ENCODE measurements at places on chromosomes 1 and 21. TPM values are rescaled to one million over a fixed set of nuclear protein-coding genes. Genes with fewer than 3 reads are reported as not detected.

DNA sequence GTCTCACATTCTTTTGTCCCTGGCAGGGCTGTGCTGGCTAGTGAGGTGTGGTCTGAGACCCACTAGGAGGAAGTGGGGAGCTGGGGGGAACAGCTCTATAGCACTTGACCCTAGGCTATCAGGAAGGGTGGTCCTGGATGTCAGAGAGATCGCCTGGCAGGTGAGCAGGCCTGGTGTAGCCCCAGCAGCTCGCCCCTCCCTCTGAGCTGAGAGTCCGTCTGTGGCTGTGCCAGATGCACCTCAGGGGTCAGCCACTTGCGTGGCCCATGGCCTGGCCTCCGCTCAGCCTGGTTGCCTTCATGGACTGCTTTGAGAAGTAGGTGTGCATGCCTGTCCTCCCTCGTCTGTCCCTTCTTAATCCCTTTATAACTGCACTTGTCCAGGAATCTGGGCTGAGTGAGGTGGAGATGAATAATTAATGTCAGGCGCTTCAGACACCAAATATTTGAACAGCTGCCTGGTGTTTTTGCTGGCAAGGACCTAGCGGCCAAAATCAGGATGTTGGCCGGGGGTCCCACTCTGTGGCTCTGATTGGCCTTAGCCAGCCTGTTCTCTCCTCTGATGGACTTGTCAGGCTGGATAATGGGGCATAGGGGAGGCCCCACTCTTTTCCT lies 30.5 kb downstream of the TMEM53 start:
- DNase-seq, result peak; percentile 79

- DNase-seq, result no peak
These were observed 464.9 kb downstream of the CAMTA1 start for GRCh38 chr1:7250176-7250575.

DNA sequence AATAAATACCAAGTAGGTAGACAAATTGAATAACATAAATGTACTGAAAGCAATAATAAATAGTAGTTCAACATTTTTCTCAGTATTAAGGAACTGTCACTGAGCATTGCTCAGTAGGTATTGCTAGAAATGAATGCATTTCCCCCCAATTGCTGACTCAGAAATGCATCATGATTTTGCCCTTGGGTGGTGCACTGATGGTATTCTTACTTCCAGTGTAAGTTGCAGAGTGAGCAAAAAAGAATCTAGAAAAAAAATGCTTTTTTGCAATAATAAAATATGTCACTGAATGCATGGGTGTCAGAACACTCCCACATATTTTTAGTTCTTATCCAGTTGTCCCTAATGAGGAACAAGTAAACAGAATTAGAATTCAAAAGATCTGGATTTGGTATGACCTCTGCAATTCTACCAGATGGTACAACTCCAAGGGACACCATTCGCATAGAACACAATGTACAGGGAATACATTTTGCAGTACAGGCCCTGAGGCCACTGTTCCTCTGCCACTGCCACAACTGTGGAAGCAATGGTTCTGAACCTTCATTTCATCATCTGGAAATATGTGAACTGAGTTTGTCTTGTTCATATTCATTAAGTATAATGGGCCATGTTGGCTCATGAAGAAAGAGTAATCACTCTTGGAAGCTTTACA lies 78.0 kb downstream of the ATP6V1G3 start:
- peak; percentile 54 for DNase-seq

DNA sequence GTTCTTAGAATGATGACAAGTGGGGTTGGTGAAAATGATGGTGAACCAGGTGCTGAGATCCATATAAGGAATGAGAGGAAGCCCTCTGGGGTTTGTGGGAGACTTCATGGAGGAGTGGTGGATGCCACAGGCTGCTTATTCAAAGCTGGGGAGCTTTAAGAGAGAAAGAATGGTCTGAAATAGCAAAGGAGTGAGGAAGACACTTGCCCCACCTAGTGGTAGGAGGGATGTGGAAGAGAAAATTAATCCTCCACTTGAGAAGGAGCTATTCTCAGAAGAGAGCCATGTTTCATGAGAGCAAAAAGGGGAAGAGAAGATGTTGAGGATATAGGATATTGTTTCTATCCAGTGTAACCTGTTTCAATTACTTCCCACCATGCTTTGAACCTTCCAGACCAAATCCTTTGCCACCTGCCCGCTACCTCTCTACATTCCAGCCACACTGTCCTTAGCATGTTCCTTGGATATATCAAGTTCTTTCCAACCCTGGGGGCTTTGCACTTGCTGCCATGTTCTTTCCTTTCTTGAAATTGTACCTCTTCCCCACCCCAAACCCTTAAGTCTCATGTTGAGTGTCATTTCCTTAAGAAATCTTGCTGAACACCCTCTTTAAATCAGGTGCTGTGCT lies 19.6 kb upstream of the ZNF648 start:
- peak; percentile 18 for DNase-seq

DNA sequence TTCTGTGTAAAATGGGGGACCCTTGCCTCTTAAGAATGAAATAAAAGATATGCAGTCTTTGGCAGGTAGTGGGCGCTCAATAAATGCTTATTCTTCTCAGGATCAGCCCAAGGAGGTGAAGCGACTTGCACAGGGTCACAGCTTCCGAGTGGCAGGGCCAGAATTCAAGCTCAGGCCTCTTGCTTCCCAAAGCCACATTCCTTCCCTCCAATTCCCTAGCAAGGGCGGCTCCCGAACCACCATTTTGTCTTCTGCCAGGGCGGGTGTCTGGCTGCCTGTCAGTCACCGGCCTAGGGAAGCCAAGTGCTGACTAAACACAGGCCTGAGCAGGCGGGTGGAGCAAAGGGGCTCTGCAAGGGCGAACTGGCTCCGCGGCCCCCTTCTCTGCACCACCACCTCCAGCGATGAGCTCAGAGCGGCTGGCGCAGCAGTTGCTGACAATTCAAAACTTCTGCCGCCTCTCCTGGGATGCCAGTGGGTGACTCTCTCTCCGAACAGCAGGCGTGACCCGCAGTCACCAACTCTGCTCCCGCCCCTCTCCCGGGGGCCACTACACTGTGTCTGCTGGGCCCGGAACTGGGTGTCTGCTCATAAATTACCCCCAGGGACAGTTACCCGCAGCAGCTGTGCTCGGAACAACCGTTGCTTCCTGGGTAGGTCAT lies 10.8 kb downstream of the GPR3 start:
- DNase-seq, result peak; percentile 97

DNA sequence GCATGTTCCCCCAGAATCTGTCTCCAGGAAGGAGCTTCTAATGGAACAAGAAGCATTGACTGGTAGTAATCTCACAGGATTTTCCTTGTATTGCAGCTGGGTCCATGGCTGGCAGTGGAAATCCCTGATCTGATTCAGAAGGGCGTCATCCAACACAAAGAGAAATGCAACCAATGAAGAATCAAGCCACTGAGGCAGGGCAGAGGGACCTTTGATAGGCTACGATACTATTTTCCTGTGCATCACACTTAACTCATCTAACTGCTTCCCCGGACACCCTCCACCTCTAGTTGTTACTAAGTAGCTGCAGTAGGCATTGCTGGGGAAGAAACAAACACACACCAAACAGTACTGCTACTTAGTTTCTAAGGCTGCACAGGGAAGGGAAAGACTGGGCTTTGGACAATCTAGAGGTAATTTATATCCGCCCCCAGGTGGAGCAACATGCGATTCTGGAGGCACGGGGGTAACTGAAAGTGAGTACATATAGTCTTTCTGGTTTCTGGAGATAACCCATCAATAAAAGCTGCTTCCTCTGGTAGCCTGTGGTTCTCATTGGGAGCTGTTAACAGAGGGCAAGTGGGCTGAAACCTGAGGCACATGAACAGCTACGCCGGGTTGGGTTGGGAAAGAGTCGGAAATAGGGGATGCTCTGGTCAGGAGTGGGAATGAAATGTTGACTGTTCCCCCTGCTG lies 837 bp upstream of the USP21 start:
- no peak for DNase-seq

DNA sequence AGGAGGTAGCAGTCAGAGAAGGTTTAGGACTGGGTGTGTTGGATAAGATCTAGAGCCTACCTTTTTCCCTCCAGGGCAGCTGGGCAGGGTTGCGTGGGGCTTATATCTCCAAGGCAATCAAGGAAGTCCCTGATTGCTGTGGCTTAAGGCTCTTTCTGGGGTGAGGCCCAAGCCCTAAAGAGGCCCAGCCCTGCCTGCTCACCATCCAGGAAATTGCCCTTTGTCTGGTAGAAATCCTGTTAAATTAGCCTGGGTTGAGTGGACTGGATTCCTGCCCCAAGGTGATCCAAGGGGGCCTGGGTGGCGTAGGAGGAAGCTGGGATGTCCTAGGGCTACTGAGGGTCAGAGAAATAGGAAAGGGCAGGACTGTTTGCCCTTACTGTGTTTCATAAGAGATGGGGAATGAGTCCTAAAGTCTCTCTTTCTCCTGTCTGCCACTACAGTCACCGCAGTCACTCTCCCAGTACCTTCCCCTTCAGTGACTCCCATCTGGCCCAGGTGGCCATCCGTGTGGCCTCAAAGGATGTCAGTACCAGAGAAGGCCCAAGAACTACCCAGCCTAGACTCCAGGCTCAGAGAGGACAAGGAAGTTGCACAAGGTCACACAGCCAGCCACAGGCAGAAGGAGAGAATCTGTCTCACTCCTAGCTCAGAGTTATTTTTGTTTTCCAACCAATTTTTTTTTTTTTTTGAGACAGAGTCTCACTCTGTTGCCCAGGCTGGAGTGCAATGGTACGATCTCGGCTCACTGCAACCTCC lies 25.8 kb downstream of the MFSD2A start:
- DNase-seq, result no peak

GRCh38 chr1:224897529-224898327 lies 31.7 kb upstream of the DNAH14 start:
- no peak for DNase-seq

GRCh38 chr1:185439727-185440415 lies 122.8 kb upstream of the IVNS1ABP start:
- peak; percentile 51 for DNase-seq

GRCh38 chr1:56540467-56540866 lies 38.9 kb downstream of the PLPP3 start:
- DNase-seq, result peak; percentile 39

DNA sequence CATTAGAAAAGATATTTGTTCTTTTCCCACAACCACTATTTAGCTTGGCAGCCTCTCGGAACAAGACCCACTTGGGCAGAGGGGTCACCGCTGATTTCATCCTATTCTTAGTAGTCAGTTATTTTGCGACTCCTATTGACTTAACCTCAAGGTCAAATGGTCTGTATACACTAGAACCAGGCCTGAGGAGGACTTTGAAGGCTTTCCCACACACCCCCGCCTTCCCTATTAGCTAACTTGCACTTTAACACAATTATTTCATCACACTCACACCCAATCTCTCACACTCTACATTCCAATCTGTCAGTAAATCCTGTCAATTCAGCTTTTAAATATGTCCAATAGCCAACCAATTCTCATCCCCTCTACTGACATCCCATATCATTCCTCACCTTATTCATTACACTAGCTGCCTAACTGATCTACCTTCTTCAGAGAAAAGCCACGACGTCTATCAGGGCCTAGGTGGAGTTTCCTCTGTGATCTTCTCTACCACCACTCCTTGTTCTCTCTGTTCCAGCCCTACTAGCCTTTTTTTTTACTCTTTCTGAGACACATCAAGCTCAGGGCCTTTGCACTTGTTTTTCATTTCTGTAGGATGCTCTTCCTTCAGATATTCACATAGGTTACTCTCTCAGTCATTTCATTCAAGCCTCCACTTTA lies 1.0 kb upstream of the NIBAN1 start:
- DNase-seq, result no peak

- DNase-seq, result no peak
These were observed 17.6 kb downstream of the TTC39A start for GRCh38 chr1:51312718-51313117.

DNA sequence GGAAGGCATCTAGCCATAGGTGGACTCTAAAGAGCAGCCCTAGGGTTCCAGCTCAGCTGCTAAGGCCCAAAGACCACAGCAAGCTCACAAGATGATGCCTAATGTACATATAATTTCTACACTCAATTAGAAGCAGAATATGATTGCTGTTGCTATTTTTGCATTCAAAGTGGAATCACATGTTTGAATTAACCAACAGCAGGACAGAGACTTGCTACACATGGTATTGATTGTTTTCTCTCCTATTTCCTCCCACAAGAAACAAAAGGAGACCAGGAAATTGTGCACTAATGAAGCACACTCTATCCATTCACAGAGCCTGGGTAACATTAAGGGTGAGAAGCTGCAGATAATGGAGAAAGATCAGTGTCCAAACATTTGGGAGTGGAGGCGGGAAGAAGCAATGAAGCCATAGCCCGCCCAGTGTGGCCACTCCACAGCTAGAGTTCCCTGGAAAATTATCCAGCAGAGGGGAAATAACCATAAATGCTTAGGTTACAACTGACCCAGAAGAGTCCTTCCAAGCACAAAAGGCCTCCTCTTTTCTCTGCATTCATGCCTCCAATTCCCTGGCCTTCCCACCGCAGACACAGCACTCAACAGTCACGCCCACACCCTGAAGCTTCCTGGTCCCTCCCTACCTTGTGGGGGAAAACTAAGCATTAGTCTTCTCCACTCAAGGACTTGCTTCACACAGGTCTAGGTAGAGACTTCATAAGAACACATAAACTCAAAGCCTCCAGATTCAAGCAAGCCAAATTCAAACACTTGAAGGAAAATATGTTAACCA lies 7.5 kb downstream of the CNN3 start:
- no peak for DNase-seq

GRCh38 chr1:33045246-33045645 lies 8.6 kb upstream of the AK2 start:
- DNase-seq, result no peak

DNA sequence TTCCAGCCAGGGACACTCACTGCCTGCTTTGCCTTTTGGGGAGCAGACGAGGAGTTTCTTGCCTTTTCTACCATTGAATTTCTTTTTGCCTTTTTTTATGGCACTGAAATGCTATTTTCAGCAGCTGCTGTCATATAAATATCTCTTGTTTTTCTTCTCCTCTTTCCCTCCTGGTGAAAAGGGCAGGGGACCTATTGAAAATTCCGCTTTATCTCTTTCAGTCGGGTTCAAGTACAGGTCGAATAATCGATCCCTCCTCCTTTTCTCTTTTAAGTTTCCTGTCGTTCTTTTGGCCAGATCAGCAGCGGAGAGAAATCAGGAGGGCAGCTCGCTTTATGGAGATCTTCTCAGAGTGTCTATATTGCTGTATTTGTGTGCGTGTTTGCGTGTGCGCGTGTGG lies 67.4 kb upstream of the CASZ1 start:
- no peak for DNase-seq

- no peak for DNase-seq
These were observed 2.4 kb upstream of the PADI4 start for GRCh38 chr1:17305576-17306095.

DNA sequence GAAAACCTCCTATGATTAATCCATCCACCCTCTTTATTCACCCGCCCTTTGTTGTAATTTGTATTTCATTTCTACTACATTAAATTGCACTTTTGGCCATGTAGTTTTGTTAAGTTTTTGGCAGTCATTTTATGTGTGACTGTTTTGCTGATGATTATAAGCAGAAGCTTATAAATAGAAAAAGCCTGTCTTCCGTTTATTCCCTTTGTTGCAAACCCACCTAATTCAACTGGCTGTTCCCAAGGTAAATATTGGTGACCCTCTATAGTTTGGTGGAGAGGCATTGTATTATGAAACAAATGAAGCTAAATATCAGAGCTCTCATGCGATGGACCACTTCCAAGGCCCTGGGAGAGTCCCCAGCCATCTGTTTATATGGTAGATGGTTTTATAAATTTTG lies 36.7 kb upstream of the IGSF3 start:
- DNase-seq, result no peak

The SHE gene
- not detected for total RNA-seq

The NIT1 gene
- total RNA-seq, result 28.4 TPM

The CYP4A22 gene
- total RNA-seq, result not detected

The ZNF593OS gene
- total RNA-seq, result not detected

The PRKAA2 gene
- 0.92 TPM for total RNA-seq

The C1orf226 gene
- total RNA-seq, result 0.63 TPM

The RCC1 gene
- 53.1 TPM for total RNA-seq

All from LHCN-M2 (cell line).